ENCODE measurements at places on chromosomes 11 and 22.

- no peak for DNase-seq
These were observed 851 bp downstream of the SYT8 start for GRCh38 chr11:1835671-1836010.

- DNase-seq = no peak
These were observed 2.7 kb downstream of the ARL2 start for GRCh38 chr11:65016705-65017104.

GRCh38 chr11:74932797-74933196 lies 16.1 kb downstream of the XRRA1 start:
- DNase-seq = no peak

GRCh38 chr11:88521799-88522201 lies 184.3 kb upstream of the CTSC start:
- DNase-seq = no peak

- no peak for DNase-seq
These were observed 102.8 kb downstream of the CEP164 start for GRCh38 chr11:117430293-117430955.

- DNase-seq = peak; percentile 17
These were observed 47.1 kb upstream of the SYT13 start for GRCh38 chr11:45333001-45333971.

DNA sequence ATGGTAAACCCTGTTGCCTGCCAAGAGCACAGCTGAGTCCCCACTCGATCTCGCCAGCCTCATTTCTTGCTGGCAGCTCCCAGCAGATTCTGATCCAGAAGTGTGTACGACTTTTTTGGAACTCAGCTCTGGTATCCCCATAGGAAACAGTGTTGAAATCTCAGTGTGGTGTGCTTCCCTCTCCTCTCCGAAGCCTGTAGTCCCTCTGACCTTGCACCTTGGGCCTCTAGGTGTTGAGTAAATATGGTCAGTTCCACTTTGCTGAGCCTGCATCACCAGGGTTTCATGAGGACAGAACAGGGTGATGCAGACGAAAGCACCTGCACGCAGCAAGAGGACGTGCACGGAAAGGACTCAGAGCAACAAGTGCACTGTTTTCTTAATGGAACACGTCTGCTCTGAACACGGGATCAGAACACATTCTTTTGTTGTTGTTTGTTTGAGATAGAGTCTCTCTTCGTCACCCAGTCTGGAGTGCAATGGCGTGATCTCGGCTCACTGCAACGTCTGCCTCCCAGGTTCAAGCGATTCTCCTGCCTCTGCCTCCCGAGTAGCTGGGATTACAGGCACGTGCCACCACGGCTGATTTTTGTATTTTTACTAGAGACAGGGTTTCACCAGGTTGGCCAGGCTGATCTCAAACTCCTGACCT lies 3.8 kb upstream of the CPT1A start:
- no peak for DNase-seq

GRCh38 chr11:68381716-68382115 lies 69.3 kb downstream of the LRP5 start:
- no peak for DNase-seq

DNA sequence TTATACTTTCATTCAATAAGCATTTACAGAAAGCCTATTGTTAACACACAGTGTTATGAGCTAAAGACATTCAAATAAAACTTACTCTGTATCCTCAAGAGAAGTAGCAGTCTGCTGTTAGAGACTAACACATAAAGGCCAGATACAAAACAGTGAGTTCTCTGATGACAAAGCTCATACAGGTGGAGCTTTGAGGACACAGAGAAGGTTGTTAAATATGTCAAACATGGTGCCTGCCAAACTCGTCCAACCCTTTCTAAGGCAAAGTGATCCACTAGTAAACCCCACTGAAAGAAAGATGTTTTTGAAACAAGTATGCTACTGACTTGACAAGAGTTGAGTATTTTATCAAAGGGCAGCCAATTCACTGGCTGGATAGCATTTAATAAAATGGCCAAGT lies 70.1 kb downstream of the C2CD3 start:
- no peak for DNase-seq

GRCh38 chr11:76185511-76185910 lies 20.8 kb downstream of the WNT11 start:
- DNase-seq = no peak

GRCh38 chr11:83691451-83691950 lies 405.3 kb upstream of the CCDC90B start:
- DNase-seq = no peak

- no peak for DNase-seq
These were observed 23.6 kb upstream of the DKK3 start for GRCh38 chr11:12031856-12032544.

DNA sequence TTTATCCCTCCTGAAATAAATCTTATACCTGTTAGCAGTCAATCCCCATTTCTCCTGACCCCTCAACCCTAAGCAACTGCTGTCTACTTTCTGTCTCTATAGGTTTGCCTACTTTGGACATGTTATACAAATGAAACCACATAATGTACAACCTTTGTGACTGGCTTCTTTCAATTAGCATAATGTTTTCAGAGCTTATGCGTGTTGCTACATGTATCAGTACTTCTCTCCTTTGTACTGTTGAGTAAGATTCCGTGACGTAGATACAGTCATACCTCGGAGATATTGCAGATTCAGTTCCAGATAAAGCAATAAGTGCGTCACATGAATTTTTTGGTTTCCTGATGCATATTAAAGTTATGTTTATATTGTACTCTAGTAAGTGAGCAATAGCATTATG lies 127.3 kb downstream of the MORC2 start:
- no peak for DNase-seq

DNA sequence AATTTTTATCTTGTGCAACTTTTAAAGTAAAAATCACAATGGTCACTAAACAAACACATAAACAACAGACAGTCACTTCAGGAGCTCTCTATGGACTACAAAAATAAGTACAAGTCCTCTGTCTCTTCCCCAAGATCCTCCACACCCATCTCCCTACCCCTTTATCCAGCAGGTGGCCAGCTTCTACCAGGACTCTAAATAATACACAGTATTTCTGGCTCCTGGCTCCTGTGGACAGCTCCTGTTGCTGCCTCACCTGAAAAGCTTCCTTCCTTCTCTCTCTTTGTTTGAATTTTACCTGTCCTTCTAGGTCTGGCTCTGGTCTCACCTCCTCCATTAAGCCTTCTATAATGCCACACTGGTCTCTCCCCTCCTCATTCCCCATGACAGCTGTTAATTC lies 86.1 kb downstream of the CLPB start:
- no peak for DNase-seq

- DNase-seq = no peak
These were observed 2.6 kb downstream of the BET1L start for GRCh38 chr11:204587-205109.

DNA sequence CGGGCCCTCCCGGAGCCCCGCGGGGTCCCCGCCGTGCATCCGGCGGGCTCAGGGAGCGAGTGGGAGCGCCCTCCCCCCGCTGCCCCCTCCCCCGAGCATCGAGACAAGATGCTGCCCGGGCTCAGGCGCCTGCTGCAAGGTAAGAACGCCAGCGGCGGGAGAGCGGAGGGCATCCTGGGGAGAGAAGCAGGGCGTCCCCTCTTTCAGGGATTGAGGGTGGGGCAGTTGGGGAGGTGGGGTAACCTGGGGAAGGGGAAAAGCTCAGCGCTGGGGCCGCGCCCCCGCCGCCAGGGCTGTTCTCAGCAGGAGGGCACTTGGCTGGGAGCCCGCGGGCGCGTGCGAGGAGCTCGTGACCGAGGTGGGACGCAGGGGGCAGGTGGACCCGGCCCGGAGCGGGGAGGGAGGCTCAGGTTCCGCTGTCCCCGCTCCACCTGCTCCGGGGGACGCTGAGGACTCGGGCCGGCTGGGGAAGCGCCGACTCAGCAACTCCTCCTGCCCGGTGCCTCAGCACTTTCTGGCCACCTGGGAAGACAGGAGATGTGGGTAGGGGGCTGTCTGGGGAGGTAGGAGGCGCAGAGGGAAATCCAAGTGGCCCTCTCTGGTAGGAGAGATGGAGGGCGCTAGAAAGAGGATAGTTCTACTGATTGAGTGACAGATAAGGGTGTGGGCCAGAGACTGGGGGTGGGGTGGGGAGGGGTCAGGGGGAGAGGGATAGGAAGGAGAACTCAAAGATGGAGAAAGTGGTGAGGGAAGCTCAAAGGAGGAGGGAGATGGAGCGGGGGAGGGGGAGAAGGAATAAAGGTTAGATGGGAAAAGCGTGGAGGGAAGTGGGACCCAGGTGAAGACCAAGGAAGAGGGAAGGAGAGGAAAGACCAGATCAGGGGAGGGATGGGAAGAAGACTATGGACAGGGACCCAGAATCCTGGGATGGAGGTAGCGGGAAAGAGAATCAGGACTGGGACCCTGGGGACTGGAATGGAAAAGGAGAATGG lies 726 bp downstream of the RTN4RL2 start:
- no peak for DNase-seq

- no peak for DNase-seq
These were observed 32.6 kb downstream of the TEAD1 start for GRCh38 chr11:12706545-12707499.

DNA sequence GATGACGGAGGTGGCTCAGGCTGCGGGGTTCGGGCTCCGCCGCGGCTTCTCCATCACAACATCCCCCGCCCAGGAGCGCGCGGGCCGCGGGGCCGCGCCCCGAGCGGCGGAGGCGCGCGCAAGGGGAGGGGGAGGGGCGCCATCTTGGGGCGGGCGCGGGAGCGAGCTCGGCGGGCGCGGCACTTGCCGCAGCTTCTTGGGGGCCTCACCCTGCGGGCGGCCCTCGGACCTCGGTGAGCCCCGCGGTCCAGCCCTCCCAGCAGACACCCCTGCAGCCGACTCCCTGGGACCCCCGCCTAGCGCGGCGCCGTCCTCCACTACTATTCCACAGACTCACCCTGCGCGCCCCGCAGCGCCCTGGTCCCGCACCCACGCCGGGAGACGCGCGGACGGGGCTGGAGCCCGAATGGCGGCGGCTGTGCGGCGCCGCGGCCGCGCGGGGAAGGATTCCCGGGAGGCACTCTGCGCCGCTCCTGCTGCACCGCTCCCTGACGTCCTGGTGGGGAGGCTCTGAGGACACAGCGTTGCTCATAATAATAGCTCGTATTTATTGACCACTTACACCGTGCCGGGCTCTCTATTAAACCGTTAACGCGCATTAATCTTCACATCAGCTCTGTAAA lies at the start of gene APBB1:
Gene APBB1, minus strand, starts transcription at position 86 of the 623 bp plus-strand sequence. CDS start 7,747 bp downstream, outside the sequence.
- DNase-seq = no peak

DNA sequence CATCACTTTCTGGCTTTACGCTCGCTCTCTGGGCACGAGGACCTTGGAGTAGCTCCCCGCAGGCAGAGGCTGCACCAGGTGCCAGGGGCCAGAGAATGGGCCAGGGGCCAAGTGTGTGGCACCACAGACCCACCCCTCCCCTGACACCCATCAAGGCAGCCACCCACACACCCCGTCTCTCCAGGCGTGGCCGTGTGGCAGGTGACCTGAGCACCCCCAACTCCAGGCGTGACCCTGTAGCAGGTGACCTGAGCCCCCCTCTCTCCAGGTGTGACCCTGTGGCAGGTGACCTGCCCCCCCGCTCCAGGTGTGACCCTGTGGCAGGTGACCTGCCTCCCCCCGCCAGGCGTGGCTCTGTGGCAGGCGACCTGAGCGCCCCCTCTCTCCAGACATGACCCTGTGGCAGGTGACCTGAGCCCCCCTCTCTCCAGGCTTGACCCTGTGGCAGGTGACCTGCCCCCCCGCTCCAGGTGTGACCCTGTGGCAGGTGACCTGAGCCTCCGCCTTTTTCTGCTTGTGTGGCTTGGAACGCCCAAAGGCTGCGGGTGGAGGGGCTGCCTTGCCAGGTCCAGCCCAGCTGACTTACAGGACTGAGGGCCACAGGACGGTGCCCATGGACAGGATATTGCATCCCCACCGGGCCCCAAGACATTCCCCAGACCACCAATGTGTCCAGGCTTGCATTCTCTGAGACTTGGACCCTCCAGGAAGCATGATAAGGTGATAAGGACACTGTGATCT lies 667.2 kb downstream of the BRD1 start:
- DNase-seq = no peak

DNA sequence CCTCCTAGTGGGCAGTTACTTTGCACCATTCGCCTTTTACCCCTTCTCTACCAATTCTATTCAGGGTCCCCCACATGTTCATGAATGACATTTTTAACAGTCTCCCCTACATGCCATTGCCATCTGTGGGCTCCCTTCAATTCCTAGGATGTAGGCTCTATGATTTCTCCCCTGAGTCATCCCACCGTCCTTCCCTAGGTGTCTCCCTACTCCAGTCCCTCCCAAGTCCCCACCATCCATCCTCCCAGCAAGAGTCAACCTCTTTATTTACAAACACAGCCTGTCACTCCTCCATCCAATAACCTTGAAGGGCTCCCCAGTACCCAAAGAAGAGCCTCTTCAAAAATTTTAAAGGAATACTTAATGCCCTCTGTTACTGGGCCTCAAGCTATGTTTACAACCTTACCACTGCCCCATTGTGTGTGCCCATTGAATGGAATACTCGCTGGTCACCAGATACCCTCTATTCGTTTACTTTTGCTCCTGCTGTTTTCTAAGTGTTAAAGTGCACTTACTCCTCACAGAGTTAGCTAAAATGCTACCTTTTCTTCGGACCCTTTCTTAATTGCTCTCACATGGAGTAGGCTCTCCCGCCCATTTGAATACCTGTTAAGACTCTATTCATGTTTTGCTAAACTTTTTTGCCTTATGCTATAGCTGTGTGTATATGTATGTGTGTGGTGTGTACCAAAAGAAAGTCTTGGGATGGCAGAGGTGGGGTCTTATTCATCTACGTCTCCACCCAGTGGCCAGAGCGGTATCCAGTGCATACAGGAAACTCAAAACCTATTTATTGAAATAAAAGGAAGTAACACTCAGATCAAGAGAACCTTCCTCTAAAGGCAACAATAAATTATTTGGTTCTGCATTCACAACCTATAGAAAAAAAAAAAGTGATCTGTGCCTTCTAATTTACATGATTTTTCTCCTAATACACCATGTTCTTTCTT lies 235.8 kb upstream of the CCDC90B start:
- no peak for DNase-seq
